CD4-positive, alpha-beta T cell (primary cell): ENCODE measurements at places on chromosomes 6 and 20. TPM values are rescaled to one million over a fixed set of nuclear protein-coding genes. Genes with fewer than 3 reads are reported as not detected.

DNA sequence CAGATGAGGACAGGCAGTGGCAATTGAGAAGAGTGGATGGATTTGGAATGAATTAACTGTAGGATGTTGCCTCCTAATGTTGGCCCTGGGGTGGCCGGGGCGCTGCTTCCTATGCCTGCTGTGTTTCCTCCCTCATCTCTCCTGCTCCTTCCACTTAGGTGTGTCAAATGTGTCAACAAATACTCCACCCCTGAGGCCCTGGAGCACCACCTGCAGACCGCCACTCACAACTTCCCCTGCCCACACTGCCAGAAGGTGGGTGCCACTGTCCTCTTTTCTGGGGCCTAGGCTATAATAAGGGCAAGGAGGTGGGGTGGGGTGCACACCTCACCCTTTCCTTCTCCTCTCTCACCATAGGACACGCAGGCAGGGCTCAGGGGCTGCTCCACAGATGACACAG is 30.0 kb upstream of the CHMP4B start:
- no peak overlapping the region for H3K4me3 ChIP-seq
- no peak overlapping the region for H3K27ac ChIP-seq
- peaks cover 11% of the 10 kb centered on the region for H3K4me1 ChIP-seq
- no peak for DNase-seq
- no peaks in the 10 kb centered on the region for H3K36me3 ChIP-seq
- no peaks in the 10 kb centered on the region for H3K27me3 ChIP-seq

- H3K4me3 ChIP-seq = no peak overlapping the region
- no peak for DNase-seq
- no peak overlapping the region for H3K27ac ChIP-seq
These were observed 36.1 kb upstream of the INSM1 start for GRCh38 chr20:20331817-20332216.

GRCh38 chr6:141107591-141108160 is 1025.0 kb upstream of the GJE1 start:
- no peak overlapping the region for H3K4me3 ChIP-seq
- no peak for DNase-seq
- no peaks in the 10 kb centered on the region for H3K4me1 ChIP-seq
- no peaks in the 10 kb centered on the region for H3K36me3 ChIP-seq

DNA sequence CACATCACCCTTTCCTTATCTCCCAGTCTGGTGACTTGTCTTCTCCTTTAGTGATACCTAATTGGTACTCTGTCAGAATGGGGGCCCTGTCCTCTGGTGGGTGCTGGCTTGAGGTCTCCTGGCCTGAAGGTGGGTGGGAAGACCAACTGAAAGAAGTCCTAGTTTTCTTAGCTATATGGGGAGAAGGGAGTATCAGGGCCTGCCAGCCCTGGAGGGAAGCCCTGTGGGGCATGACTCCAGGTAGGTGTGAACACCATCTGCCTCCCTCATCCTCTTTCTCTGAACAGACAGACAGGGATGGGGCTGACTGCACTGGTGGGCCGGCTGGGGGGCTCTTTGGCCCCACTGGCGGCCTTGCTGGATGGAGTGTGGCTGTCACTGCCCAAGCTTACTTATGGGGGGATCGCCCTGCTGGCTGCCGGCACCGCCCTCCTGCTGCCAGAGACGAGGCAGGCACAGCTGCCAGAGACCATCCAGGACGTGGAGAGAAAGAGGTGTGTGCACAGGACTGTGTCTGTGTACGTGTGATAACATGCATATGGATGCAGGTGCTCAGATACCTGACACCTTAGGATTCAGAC is 4.8 kb downstream of the CRIP3 start:
- no peak overlapping the region for H3K4me3 ChIP-seq
- peaks cover 11% of the 10 kb centered on the region for H3K4me1 ChIP-seq
- no peak overlapping the region for H3K27ac ChIP-seq
- no peak for DNase-seq
- no peaks in the 10 kb centered on the region for H3K36me3 ChIP-seq
- H3K27me3 ChIP-seq = no peaks in the 10 kb centered on the region

DNA sequence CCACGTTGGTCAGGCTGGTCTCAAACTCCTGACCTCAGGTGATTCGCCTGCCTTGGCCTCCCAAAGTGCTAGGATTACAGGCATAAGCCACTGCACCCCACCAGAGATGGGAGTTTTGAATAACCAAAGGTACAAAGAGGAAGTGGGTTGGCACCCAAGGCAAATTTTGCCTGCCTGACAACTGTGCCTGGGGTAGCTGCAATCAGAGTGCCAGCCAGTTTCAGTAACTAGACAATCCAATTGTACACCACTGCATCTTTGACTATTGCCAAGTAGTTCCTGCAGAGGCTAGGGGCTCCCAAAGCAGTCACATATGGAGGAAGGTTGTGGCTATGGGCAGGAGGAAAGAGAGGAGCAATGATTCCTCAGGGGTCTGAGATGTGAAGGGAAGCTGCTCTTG is 16.6 kb downstream of the ZC3H12D start:
- DNase-seq = no peak
- no peaks in the 10 kb centered on the region for H3K27me3 ChIP-seq
- peaks cover 59% of the 10 kb centered on the region for H3K36me3 ChIP-seq
- H3K4me1 ChIP-seq = peaks cover 82% of the 10 kb centered on the region

DNA sequence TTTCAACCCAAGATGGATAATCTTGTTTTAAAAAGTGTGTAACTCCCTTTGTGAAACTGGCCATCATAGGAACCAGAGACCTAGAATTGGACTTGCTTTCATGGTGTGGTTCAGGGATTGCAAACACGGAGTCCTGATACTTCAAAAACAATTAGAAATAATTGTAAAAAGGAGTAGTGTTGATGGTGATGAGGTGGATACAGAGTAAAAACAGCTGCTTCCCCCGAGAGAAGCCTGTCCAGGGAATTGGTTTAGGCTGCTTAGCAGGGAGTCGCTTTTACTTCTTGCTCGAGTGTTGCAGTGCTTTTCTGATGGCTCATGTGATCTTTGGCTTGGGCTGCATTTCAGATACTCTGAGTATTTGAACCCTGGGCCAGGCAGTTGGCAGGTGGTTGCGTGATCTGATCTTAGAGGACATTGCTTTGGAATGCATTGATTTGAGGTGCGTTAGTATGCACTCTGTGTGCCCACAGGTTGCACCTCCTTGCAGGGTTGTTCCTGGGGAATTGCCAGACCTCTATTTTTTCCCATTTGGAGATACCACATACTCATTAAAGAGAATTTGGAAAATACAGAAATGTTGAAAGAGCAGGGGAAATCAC is 19.5 kb downstream of the KIF3B start:
- H3K36me3 ChIP-seq = peaks cover under 1% of the 10 kb centered on the region
- no peaks in the 10 kb centered on the region for H3K4me1 ChIP-seq
- no peak overlapping the region for H3K27ac ChIP-seq
- no peak for DNase-seq
- H3K27me3 ChIP-seq = no peaks in the 10 kb centered on the region

DLK2 gene
- 0.36 TPM for total RNA-seq

DNA sequence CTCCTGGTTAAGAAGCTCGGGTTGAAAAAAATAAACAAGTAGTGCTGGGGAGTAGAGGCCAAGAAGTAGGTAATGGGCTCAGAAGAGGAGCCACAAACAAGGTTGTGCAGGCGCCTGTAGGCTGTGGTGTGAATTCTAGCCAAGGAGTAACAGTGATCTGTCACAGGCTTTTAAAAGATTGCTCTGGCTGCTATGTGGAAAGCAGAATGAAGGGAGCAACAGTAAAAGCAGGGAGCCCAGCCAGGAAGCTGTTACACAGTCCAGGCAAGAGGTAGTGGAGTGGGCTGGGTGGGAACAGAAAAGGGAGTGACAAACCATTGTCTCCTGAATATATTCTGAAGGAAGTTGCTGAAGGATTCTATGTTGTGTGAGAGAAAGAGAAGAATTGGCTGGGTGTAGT is 2.0 kb downstream of the HFE start:
- no peak overlapping the region for H3K27ac ChIP-seq
- no peak overlapping the region for H3K4me3 ChIP-seq
- DNase-seq = no peak
- H3K4me1 ChIP-seq = peaks cover 33% of the 10 kb centered on the region
- H3K36me3 ChIP-seq = no peaks in the 10 kb centered on the region

DNA sequence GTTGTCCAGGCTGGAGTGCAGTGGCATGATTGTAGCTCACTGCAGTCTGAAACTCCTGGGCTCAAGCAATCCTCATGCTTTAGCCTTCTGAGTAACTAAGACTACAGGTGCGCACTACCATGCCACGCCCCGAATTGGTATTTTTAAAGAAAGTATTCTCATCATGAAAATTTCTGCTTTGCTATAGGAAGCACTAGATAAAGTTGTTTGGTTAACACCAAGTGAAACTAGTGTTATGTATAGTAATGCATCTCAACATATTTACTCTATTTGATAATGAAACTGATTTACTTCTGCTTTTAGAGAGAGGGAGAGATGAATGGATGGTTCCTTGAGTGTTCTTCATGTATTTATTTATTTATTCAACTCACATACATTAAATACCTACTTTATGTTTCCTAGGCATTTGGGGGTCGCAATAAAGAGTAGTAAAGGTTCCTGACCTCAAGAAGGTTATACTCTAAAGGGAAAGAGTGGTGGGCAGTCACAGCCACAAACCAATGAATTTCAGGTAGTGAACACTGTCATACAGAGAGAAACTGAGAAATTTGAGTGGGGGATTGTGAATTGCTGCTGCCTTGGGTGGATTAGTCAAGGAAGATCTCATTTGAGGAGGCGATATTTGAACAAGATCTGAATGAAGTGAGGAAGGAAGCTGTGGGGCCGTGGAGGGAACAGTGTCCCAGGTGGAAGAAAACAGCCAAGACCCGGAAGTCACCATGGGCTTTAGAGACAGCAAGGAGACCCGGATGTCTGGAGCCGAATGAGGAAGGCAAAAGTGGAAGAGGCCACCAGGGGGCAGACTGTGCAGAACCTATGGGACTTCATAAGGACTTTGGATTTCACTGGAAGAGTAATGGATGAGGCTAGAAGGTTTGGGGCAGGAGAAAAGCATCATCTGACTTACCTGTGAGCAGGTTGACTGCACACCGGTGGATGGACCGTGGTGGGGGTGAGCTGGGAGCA is 185.6 kb downstream of the TSHZ2 start:
- no peak overlapping the region for H3K27ac ChIP-seq
- no peaks in the 10 kb centered on the region for H3K4me1 ChIP-seq
- no peaks in the 10 kb centered on the region for H3K36me3 ChIP-seq
- H3K27me3 ChIP-seq = no peaks in the 10 kb centered on the region

LY6G6D gene
- not detected for total RNA-seq

- H3K4me3 ChIP-seq = no peak overlapping the region
- DNase-seq = no peak
- H3K27me3 ChIP-seq = no peaks in the 10 kb centered on the region
- H3K36me3 ChIP-seq = peaks cover 7% of the 10 kb centered on the region
- no peak overlapping the region for H3K27ac ChIP-seq
These were observed 10.7 kb downstream of the ARID1B start for GRCh38 chr6:156787569-156788492.

- no peak overlapping the region for H3K27ac ChIP-seq
- no peak overlapping the region for H3K4me3 ChIP-seq
- no peaks in the 10 kb centered on the region for H3K4me1 ChIP-seq
- H3K36me3 ChIP-seq = no peaks in the 10 kb centered on the region
These were observed 58.2 kb downstream of the SMOC2 start for GRCh38 chr6:168499045-168499650.

DNA sequence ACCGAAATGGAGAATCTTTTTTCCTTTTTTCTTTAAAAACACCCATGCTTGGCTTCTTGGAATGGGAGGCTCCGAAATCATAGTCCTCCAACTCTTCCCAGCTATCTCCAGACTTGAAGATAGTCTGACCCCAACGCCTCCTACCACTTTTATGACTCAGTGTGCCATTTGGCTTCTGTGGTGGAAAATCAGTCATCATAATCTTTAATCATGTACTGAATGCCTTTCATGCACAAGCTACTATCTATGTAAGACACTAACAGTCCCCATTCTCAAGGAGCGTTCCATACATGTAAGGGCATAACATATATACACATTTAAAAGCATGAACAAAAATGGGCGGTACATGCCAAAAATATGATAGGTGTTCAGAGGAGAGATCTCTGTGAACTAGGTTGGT is 44.1 kb downstream of the TMEM14B start:
- DNase-seq = no peak
- peaks cover 2% of the 10 kb centered on the region for H3K36me3 ChIP-seq
- H3K27me3 ChIP-seq = no peaks in the 10 kb centered on the region
- H3K4me3 ChIP-seq = no peak overlapping the region

- no peak for DNase-seq
- no peak overlapping the region for H3K4me3 ChIP-seq
- no peaks in the 10 kb centered on the region for H3K27me3 ChIP-seq
- no peak overlapping the region for H3K27ac ChIP-seq
- no peaks in the 10 kb centered on the region for H3K36me3 ChIP-seq
- no peaks in the 10 kb centered on the region for H3K4me1 ChIP-seq
These were observed 133.2 kb downstream of the MRPL14 start for GRCh38 chr6:43993881-43994523.

KCNQ5 gene
- 2.1 TPM for total RNA-seq

DNA sequence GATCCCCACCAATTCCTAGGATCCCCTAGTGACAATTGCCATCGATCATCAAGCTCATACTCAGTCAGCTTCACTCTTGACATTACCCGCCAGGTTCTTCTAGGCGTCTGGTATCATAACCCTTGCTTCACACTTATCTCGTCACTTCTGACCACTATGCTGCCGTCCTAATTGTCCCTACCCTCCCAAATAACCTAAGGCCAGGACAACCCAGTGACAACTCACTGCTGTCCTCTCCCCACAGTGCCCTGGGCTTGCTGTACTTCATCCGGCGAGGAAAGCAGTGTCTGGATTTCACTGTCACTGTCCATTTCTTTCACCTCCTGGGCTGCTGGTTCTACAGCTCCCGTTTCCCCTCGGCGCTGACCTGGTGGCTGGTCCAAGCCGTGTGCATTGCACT is 3.7 kb downstream of the SYS1 start:
- H3K27ac ChIP-seq = no peak overlapping the region
- H3K4me3 ChIP-seq = no peak overlapping the region
- no peak for DNase-seq
- H3K36me3 ChIP-seq = peaks cover 36% of the 10 kb centered on the region

GRCh38 chr20:17536944-17537444 is 5.8 kb upstream of the BFSP1 start:
- no peaks in the 10 kb centered on the region for H3K36me3 ChIP-seq
- peak; percentile 47 for DNase-seq
- peaks cover 6% of the 10 kb centered on the region for H3K4me1 ChIP-seq
- H3K27me3 ChIP-seq = no peaks in the 10 kb centered on the region
